ENCODE measurements at places on chromosomes 7 and 10.
A peak's percentile ranks its signal among the peaks of the same experiment; 100 is the strongest.

GRCh38 chr10:94363251-94363565 is 469 bp upstream of the NOC3L start:
- ATAC-seq, result peak; percentile 10

DNA sequence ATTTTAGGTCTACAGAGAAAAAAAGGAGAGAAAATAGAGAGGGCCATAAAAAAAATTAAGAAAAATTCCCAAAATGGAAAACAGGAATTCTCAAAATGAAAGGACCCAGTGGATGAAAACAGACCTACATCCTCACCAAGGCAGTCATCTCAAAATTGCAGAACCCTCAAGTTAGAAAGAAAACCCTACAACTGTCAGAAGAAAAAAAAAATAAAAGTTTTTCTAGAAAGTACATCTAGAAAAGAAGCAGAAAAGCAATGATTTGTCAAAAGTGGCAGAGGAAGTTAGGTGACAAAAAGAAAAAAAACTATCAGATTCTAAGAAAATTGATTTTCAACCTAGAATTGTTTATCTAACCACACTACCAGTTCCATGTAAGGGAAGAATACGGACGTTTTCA is 167.6 kb upstream of the LRGUK start:
- ATAC-seq, result no peak

DNA sequence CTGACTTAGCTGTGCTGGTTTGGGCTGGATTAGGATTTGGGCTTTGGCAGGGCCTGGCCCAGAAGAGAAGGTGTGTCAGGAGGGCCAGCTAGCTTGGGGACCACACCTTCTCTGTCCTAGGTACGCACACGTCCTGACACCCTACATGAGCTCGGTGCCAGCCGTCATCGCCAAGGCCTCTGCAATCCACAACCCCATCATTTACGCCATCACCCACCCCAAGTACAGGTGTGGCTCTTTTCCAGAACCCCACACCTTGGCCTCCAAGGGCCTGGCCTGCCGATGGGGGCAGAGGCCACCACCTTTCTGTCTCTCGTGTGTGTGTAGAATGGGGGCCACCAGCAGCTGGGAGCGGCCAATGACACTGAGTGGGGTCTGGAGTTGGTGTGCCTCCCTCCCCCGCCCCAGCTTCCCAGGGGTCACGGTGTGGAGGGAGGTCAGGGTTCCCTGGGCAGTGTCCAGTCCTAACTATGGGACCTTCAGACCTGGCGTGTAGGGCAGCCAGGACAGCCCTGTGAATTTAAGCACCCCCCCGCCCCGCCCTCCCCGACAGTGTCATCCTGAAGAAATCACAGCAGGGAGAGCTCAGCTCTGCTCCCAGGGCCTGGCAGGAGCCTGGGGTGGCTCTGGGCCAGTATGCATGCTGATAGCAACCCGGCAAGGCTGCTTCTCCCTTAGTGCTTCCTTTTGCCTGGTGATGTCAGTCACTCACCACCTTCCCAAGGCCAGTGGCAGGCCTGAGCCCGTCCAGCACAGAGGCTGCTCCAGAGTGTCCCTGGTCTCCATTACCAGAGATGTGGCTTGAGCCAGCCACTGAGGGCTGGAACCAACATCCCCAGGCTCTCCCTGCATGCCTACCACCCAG is 6.9 kb upstream of the LDB3 start:
- no peak for ATAC-seq

DNA sequence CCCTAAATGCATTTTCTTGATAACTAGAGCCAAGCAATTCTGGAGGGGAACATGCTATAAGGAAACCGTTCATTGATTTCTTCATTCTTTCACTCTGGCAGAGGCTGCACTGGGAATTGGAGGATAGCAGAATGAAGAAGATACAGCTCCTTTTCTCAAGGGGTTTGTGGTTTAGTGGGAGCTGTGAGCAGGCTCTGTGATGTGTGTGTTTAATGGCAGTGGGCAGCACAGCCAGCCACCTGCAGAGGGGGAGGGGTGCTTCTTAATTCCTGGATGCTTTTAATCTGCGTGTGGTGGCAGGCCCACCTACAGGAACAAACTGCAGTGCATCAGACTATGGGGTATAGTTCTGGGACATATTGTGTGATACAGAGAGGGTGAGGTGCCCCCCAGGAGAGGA is 31.9 kb downstream of the RPS24 start:
- no peak for ATAC-seq

- peak; percentile 77 for ATAC-seq
Measured at GRCh38 chr7:8190119-8190895, 71.7 kb downstream of the ICA1 start.

- ATAC-seq, result peak; percentile 59
Measured at GRCh38 chr7:150903606-150904005, 51.3 kb downstream of the AOC1 start.

DNA sequence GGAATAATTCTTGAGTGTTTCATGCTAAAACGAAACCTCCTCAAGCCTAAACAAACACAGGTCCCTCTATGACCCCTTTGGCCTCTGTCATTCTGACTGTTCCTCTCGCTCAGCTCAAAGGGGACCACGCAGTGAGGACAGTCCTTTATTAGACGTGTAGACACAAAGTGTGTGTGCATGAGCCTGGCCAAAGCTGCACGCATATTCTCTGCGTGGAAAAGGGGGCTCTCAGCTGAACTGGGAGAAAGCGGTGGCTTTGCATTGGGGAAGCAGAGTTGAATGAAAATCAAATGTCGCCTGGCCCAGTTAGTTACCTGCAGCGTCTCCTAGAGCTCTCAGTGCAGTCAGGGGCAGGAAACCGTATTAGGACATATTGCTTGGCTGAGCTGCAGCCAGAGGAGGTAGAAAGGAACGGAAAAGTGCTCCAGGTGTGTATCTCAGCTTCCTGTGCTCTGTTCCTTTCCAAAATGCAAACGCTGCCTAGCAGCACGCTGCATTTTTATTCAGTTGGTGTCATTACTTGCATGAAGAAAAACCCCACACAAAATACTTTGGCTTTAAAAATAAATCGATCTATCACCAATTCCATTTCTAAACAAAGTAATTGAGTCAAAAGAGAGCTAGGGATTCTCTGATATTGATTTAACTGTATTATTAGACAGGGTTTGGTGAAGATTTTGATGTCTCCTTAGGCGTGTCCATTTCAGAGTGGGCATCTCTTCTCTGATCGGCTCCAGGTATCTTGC is 4.9 kb downstream of the GATA3 start:
- ATAC-seq, result no peak

GRCh38 chr10:107800061-107800460 is 635.6 kb upstream of the SORCS1 start:
- no peak for ATAC-seq

GRCh38 chr10:79384773-79385391 is 37.6 kb downstream of the PPIF start:
- ATAC-seq, result no peak

GRCh38 chr10:75276069-75276872 is 40.5 kb upstream of the COMTD1 start:
- ATAC-seq, result no peak

GRCh38 chr10:110641256-110641655 is 2.9 kb upstream of the RBM20 start:
- ATAC-seq, result peak; percentile 91

DNA sequence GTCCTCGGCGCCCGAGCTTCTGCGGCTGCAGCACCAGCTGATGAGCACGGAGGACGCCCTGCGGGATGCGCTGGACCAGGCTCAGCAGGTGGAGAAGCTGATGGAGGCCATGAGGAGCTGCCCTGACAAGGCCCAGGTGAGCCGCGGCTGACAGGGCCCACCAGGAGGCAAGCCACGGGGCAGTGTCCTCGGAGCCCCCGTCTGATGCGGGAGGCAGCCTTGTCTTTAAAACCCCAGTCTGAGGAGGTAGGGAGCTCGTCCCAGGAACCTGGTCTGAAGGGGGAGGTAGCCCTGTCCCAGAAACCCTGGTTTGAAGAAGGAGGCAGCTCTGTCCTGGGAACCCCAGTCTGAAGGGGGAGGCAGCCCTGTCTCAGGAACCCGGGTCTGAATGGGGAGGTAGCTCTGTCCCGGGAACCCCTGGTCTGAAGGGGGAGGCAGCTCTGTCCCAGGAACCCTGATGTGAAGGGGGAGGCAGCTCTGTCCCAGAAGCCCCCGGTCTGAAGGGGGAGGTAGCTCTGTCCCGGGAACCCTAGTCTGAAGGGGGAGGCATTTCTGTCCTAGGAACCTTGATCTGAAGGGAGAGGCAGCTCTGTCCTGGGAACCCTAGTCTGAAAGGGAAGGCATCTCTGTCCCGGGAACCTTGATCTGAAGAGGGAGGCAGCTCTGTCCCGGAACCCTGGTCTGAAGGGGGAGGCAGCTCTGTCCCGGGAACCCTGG is 53.1 kb upstream of the GTF2IRD1 start:
- ATAC-seq, result no peak

GRCh38 chr7:117775801-117776200 is 97.4 kb downstream of the CTTNBP2 start:
- no peak for ATAC-seq

DNA sequence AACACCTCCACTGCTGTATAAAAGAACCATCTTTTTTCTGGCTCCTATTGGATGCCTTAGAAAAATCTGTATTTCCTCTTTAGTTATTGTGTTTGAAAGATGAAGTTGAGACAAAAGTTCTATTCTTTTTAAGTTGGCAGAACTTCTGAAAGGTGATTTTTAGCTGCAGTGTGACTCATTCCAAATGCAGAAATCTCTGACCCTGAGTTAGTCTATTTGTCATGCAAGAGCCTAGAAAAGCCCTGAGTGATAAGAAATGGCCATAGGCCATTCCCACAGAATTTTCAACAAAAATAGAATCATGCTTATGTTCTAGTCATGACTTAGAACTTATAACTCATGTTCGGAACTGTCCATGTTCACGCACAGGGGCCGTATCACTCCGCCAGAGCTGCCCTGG is 89.1 kb downstream of the EGFR start:
- ATAC-seq, result no peak

DNA sequence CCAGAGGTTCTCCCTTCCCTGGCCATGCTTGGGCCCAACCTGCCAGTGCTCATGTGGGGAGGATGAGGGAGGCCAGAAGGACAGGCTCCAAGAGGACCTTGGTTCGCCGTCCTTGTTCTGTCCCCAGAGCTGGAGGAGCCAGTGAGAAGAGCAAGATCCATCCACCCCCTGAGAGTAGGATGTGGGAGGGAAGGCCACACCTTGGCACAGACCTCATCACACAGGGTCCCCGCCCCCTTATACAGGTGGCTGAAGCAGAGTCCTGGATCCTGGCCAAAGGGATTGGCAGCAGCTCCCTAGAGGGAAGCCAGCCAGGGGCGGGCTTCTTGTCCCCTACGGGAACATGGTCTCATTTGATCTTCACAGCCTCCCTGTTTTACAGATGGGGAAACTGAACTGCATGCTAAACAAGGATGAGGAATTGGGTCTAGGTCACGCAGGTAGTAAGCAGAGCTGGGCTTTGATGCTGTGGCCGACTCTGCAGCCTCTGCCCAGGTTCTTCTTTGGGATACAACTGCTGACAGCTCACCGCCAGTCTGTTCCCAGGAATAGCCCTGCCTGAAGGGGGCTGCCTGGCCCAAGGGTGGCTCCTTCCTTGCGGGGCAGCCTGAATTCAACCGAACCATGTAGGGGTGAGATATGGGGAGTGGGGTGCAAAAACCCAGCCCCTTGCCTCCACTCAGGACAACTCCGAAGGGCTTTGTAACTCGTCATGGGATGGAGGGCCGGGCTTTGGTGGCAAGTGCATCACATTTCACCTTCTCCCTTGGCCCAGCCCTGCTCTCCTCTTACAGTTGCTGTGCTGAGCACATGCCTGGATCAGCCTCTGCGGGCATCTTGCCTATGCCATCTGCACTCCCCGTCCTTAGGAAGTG is 62.2 kb upstream of the KDM7A start:
- no peak for ATAC-seq

GRCh38 chr10:49667991-49668390 is 11.5 kb upstream of the C10orf53 start:
- ATAC-seq, result no peak

DNA sequence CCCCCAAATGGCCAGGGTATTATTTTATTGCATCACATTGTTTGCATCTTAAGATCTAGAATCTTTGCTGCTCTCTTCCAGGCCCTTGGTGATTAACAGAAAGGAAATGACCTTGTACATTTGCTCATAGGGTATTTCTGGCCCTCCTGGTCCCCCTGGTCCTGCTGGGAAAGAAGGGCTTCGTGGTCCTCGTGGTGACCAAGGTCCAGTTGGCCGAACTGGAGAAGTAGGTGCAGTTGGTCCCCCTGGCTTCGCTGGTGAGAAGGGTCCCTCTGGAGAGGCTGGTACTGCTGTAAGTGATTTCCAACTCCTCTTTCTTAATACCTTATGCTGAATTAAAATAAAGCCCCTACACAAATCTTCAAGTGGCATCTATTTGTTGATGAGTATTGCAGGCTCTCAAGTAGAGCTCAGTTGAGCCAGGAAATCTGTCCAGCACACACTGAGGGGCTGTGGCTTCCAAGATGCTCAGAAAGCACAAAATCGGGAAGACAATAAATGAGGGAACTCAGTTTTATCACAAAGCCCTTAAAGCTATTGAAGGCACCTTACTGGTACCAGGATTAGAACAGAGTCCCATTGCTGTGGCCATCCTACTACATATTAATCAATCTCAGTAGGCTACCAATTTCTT is 28.2 kb downstream of the COL1A2 start:
- no peak for ATAC-seq

DNA sequence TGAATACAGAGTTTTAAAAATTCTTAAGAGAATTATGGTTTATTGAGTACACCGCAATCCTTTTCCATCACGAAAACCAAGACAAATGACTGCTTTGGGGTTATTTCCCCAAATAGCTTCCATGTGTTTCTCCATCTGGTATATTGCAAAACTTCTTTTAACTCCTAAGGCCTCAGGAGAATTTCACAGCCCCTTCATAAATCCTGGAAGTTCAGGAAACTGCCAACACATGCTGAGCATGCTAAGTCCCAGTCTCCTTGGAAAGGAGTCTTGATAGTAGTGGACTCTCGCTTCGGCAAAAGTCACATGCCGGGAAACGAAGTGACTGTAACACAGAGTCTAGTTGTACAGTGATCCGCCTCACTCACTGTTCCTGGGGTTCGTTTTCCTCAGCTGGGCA is 88.1 kb upstream of the RSU1 start:
- no peak for ATAC-seq

DNA sequence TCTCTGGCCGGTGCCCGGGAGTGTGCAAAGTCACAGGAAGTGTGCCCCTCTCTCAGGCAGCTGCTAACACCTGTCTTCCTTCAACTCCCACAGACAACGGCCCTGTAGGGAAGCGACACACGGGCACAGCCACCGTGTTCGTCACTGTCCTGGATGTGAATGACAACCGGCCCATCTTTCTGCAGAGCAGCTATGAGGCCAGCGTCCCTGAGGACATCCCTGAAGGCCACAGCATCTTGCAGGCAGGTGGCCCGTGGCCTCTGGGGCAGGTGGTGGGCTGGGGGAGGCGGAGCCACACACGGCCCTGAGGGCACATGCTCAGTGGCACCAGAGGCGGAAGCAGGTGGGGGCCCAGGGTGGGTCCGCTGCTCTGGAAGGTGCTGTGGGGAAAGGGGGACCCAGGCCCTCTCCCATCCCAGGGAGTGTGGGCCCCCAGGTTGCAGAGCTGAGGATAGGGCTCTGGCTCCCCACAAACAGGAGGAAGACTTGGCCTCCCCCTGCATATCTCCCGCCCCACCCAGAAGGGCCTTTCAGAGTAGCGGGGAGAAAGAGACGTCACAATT is 6.9 kb downstream of the C10orf105 start:
- ATAC-seq, result peak; percentile 63
